NCI-H2029 treated with DMSO at 0.1 percent for 48 hours (cell line): ENCODE measurements at places on chromosomes 7 and 10.

DNA sequence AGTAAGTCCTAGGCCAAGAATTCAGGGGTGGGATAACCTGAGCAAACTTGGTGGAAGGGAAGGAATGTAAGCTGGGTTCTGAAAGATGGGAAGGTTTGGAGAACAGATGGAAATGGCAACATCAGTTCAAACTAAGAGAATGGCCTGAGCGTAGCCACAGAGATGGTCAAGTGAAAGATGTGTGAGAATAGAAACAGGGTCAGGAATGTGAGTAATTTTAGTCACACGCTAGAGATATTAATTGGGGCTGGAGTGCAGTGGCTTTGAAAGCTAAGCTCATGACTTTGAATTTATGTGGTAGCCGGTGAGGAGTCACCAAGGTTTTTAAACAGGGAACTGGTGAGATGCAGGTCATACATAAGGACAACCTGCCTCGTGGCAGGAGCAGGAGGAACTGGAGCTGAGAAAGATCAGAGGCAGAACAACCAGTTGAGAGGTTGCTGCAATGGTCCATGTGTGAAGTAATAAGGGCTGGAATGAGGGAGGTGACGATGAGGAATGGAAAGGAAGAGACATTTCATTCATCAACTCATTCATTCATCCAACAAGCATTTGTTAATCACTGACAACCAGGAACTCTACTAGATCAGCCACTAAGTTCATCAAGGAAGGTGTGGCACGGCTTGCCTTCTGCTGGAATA, 12.9 kb upstream of the SORBS1 start:
- no peak for DNase-seq

DNA sequence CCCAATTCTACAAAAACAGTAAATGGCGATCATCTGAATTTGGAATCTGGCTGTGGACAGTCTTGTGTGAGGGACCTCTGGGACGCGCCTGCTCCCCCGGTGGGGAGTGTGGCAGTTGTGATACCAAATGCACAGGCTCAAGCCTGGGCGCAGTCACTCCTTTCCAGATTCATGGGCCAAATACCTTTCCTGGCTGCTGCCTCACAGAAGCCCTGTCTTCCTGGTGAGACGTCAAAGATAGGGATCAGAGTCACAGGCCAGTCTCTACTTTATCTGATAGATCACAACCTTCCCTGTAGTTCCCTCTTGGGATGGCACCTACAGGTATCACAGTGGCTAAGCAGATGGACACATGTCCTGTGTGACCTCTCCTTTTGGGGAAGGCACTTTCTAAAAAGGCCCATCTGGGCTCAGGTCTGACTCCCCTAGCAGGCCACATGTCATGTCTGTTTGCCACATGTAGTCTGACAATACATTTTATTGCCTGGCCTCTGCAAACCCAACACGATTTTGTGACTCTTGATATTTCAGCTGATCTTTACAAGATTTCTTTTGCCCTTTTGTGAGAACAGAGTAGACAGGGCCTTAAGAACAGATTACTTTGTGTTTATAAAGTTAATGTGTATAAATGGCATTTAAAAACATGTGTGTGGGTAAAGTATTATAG, 150.1 kb downstream of the SNX10 start:
- DNase-seq: no peak

GRCh38 chr10:113711142-113711541, 31.4 kb downstream of the CASP7 start:
- DNase-seq: no peak

GRCh38 chr7:143346018-143346417, 16.5 kb downstream of the FAM131B start:
- no peak for DNase-seq

DNA sequence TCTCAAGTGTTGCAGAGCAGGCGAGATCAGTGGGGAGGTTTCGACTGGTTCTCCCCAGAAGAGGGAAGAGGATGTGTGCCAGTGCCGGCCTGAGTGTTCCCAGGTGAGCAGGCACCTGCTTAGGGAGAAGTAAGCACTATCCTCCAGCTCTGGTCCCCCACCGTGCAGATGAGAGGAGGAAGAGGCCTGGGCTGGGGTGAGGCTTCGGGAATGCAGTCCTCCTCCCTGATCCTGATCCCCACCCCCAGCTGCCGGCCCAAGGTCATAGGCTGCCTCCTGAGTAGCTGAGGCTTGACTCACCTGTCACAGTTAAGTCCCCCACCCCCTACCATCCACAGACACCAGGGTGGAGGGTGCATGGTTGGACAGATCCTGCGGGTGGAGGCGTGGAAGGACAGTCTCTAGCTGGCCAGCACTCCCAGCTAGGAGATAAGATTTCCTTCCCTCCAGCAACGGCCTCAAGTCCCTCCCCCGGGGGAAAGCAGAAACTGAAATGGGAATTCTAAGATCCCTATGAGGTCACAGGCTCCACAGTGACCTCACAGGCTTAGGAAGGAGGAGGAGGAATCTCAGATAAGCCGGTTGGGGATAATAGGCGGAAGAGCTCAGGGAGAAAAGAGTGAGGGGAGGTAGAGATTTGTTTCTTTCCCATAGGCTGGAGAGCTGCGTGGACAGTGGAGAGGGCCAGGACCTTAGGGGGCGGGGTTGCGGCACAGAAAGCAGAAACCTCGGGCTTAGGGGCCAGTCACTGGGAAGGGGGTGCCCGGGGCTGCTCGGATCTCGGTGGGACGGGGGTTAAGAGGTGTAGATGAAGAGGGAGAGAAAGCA, 1.0 kb downstream of the LRCH4 start:
- DNase-seq: no peak

- DNase-seq: no peak
These were observed 123.5 kb upstream of the ZNF32 start for GRCh38 chr10:43772171-43772570.

DNA sequence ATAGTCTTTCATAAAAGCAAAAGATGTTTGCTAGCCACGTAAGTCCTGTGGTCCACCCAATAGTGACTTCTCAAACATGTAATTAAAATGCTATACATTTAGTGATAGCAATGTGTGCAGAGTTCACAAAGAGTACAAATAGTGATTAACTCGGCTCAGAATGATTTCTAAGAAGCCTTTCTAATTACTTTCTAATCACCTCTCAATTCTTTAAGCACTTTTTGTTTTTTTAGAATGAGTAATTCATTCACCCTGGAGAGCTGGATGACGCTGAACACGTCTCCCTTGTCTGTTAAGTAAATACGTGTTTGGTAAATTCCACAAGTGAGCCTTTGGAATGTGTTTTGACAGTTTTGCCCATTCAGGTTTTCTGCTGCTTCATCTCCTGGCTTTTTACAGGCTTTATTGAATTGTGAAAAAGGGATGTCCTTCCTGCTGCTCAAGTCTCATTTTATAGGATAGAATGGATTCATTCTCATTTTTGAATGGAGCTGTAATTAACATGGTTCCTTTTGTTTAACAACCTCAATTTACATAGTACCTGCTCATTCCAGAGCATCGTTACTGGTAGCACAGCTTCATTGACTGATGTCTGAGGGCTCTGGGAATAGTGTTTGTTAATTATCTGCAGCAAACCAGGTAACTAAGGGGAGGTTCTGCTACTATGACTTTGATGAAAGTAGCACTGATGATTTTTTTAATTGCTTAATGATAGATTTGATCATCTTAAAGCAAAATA, 212.1 kb downstream of the VTI1A start:
- DNase-seq: no peak

- no peak for DNase-seq
These were observed 150.8 kb upstream of the NPS start for GRCh38 chr10:127398140-127398970.
